Metanephros (tissue), 2 donors: ENCODE measurements at places on chromosomes 5 and 9. TPM values are rescaled to one million over a fixed set of nuclear protein-coding genes. Genes with fewer than 3 reads are reported as not detected.

DOCK8 gene
- total RNA-seq = 26.6 TPM

GFI1B gene
- 2.0 TPM for total RNA-seq

OR1J2 gene
- not detected for total RNA-seq

ROR2 gene
- total RNA-seq = 31.0 TPM

LAMC3 gene
- 47.9 TPM for total RNA-seq
